Astrocyte (in vitro differentiated cells and primary cell): ENCODE measurements at places on chromosomes 7 and 10.

GRCh38 chr7:55448526-55448925 lies 83.4 kb downstream of the LANCL2 start:
- H3K36me3 ChIP-seq = no peaks in the 10 kb centered on the region
- no peak overlapping the region for H3K27ac ChIP-seq
- no peaks in the 10 kb centered on the region for H3K4me1 ChIP-seq

GRCh38 chr10:909831-910230 lies 21.7 kb downstream of the LARP4B start:
- DNase-seq = peak; percentile 66
- H3K36me3 ChIP-seq = peaks cover 3% of the 10 kb centered on the region
- H3K27ac ChIP-seq = peak overlapping the region; percentile 13
- no peaks in the 10 kb centered on the region for H3K27me3 ChIP-seq
- no peak overlapping the region for H3K4me3 ChIP-seq

- H3K4me3 ChIP-seq = no peak overlapping the region
- no peaks in the 10 kb centered on the region for H3K4me1 ChIP-seq
- no peaks in the 10 kb centered on the region for H3K27me3 ChIP-seq
- no peak for DNase-seq
- H3K27ac ChIP-seq = no peak overlapping the region
These were observed 10.6 kb downstream of the LRIT2 start for GRCh38 chr10:84214612-84215235.

DNA sequence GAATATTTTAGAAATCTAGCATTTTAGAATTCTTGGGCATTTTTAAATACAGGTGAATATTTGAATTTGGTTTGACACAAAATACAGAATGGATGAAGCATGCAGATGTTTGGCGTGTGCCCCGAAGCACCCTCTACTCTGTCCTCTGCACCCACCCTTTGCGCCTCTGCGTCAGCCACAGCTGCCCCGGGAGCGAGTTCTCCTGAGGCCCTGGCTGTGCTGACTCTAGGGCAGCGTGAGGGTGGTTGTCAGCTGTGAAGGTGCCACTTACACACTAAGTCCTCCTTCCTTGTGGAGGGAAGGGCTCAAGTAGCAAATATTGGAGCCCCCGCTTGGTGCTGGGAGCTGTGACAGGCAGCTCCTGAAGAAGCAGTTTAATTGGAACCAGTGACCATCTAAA lies 48.4 kb downstream of the DAGLB start:
- H3K27ac ChIP-seq = no peak overlapping the region
- peaks cover 33% of the 10 kb centered on the region for H3K36me3 ChIP-seq
- H3K4me1 ChIP-seq = peaks cover 9% of the 10 kb centered on the region
- DNase-seq = no peak
- no peak overlapping the region for H3K4me3 ChIP-seq

- H3K27me3 ChIP-seq = no peaks in the 10 kb centered on the region
- H3K27ac ChIP-seq = no peak overlapping the region
- H3K4me3 ChIP-seq = no peak overlapping the region
- no peaks in the 10 kb centered on the region for H3K36me3 ChIP-seq
These were observed 438.1 kb upstream of the NRP1 start for GRCh38 chr10:33772370-33773252.

- H3K27ac ChIP-seq = no peak overlapping the region
- peak overlapping the region; percentile 49 for H3K4me3 ChIP-seq
- H3K27me3 ChIP-seq = peaks cover 2% of the 10 kb centered on the region
- H3K36me3 ChIP-seq = no peaks in the 10 kb centered on the region
- H3K4me1 ChIP-seq = no peaks in the 10 kb centered on the region
- no peak for DNase-seq
These were observed 129.2 kb downstream of the APBB1IP start for GRCh38 chr10:26567351-26567721.

DNA sequence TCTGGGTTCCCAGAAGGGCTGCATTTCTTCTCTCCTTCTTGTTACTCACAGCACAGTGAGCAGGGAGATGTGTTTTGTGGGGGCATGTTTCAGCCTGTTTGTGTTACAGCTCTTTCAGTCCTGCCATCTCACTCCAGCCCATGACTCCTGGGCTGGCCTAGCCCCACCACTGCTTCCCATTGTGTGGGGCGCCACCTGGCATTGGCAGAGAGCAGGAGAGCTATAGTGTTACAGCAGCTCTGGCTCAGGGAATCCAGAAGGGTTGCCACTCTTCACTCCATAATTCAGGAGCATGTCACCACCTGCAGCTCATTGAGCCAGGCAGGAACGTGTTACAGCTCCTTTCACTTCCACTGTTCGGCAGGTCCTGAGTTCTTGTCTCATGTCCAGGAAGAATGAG lies 30.0 kb downstream of the CLDN12 start:
- DNase-seq = no peak
- H3K27ac ChIP-seq = no peak overlapping the region
- H3K36me3 ChIP-seq = no peaks in the 10 kb centered on the region
- H3K4me3 ChIP-seq = no peak overlapping the region

DNA sequence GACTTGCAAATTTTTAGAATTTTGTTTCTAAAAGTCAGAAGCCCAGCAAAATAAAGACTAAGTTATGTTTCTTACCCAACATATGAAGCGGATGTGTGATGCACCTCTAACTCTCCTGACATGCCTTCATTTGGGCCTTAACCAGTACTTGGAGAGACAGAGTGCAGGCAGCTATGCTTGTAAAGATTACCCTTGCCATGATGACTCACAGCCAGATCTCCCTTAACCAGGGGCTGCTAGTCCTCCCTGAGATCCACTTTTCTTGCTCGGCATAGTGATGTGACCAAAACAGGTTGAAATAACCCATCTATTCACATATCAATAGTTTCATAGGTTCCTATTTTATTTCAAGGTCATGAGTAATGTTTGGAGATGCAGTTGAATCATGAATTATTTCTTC lies 43.6 kb downstream of the PPP1R3A start:
- no peaks in the 10 kb centered on the region for H3K27me3 ChIP-seq
- DNase-seq = no peak
- no peak overlapping the region for H3K4me3 ChIP-seq
- no peak overlapping the region for H3K27ac ChIP-seq
- no peaks in the 10 kb centered on the region for H3K4me1 ChIP-seq

DNA sequence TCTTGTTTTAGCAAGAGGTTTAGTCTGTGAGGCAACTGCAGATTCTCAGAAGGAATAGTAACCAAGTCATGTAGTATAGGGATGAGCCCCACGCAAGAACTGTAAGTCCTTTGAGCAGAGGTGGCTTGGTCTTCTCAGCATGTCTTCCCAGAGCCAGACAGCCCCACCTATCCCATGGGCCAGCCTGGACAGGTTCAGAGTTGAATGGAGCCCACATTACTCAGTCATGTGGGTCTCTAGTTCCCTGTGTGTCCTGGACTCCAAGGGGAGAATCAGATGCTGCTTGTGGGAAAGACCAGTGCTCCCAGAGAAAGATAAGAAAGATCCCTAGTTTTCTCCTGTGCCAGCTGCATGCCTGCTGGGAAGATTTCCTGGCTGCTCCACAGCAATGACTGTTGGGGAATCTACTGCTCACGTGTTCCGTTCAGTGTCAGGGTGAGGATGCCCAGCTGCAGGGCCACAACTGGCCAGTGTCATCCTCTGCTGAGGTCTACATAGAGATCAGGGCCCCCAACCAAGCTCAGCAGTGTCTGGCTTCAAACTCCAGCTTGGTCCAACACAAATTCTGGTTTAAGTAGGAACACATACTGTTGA lies 66.9 kb upstream of the UNC5B start:
- no peak for DNase-seq
- H3K27ac ChIP-seq = no peak overlapping the region
- H3K36me3 ChIP-seq = no peaks in the 10 kb centered on the region
- peaks cover 29% of the 10 kb centered on the region for H3K27me3 ChIP-seq

DNA sequence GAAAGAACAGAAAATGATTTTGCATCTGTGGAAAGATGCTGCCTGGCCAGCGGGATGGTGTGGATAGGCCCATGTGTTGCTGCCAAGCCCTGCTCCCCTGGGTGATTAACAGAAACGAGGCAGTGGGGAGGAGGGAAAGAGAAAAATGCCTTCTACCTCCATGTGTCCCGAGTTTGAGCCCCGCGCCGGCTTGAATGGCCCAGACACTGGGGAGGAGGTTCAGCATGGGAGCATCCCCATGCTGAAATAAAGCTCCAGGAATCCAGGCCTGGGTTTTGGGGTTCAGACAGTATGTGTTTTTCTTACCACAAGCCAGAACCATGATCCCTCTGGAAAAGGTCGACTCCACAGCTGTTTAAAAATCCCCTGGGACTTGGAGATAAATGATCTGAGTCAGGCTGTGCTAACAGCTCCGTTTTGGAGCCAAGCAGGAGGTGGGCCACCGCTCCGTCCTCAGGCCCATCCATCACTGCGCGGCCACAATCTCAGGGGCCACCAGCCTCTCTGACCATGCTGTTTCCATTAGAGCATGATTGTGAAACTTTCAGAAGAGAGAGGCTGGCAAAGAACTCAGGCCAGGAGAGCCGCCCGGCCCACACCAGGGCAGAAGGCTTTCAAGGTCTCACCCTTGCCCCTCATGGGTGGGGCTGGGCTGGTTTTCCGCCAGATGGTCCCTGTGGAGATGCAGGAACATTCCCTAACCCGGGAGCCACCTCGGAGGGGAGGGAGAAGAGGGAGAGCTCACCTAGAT lies 299.7 kb downstream of the ZEB1 start:
- H3K36me3 ChIP-seq = no peaks in the 10 kb centered on the region
- DNase-seq = peak; percentile 94
- no peak overlapping the region for H3K4me3 ChIP-seq
- no peaks in the 10 kb centered on the region for H3K27me3 ChIP-seq
- H3K27ac ChIP-seq = no peak overlapping the region
- peaks cover 20% of the 10 kb centered on the region for H3K4me1 ChIP-seq

DNA sequence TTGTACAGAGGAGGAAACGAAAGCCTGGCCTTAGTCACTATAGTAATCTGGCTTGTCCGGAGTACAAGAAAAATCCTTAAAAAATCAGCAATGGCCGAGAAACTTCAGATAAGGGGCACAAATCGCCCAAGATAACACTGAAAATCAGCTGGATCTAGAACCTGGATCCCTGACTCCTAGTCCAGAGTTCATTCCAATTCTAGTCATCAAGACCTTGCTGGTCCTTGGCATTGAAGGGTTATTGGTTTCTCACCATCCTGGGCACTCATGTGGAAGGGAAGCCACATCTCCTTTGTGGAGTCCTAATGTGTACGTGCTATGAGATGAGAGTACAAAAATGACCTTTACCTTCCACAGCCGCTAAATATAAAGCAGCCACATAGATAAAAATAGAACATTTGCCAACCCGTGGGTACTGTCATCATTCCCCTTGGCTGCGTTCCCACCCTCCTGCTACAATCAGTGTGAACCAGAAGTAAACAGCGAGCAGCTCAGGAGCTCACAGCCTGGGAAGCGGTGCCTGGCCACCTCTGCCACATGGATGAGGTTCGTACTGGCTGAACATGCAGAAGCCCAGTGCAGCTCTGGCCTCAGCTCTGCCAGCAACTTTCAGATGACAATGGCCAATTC lies 116.0 kb upstream of the PDLIM1 start:
- DNase-seq = no peak
- H3K27me3 ChIP-seq = no peaks in the 10 kb centered on the region
- no peak overlapping the region for H3K4me3 ChIP-seq

- H3K4me1 ChIP-seq = no peaks in the 10 kb centered on the region
- H3K36me3 ChIP-seq = no peaks in the 10 kb centered on the region
- H3K4me3 ChIP-seq = no peak overlapping the region
- H3K27me3 ChIP-seq = no peaks in the 10 kb centered on the region
- DNase-seq = no peak
- H3K27ac ChIP-seq = no peak overlapping the region
These were observed 23.6 kb downstream of the FGFR2 start for GRCh38 chr10:121574519-121575166.

- no peaks in the 10 kb centered on the region for H3K27me3 ChIP-seq
- H3K4me3 ChIP-seq = no peak overlapping the region
- no peaks in the 10 kb centered on the region for H3K36me3 ChIP-seq
- no peak overlapping the region for H3K27ac ChIP-seq
These were observed 266.6 kb downstream of the POLR1F start for GRCh38 chr7:19442016-19442785.

DNA sequence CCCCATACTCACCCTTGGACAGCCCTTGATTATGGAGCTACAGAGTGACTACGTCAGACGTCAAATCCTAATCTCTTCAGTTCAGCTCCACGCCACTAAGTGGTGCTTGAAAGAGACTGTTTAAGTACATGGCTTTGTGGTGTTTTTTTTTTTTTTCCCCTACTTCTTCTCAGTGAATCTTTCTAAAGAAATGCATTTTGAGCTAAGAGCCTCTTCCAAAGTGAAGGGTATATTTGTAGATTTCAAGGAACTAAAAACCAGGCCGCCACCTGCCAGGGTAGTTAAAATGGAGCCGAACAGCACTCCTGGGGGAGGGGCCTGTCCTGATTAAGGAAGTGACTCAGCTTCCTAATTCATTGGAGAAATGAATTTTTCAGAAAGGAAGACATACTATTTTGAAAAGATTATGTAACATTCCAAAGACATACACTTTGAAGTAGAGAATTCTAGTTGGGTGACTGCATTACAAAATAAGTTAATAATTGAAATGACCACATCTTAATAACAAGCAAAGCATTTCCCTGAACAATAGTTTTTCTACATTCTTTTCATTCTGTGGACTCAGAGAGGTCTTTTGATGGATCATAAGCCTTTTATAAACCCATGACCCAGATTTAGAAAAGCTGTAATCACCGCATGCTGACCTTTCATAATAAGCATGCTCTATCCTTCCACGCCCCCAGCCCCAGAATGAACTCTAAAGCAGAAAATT lies 20.6 kb upstream of the VPS41 start:
- H3K27me3 ChIP-seq = peaks cover 2% of the 10 kb centered on the region
- peak; percentile 54 for DNase-seq
- peak overlapping the region; percentile 38 for H3K27ac ChIP-seq
- peaks cover 4% of the 10 kb centered on the region for H3K4me1 ChIP-seq
- no peak overlapping the region for H3K4me3 ChIP-seq

- H3K4me1 ChIP-seq = no peaks in the 10 kb centered on the region
- H3K27me3 ChIP-seq = peaks cover 3% of the 10 kb centered on the region
- H3K4me3 ChIP-seq = no peak overlapping the region
- no peak for DNase-seq
These were observed 20.2 kb upstream of the FOXL3 start for GRCh38 chr7:269721-270120.

GRCh38 chr7:158186864-158187693 lies 400.5 kb downstream of the PTPRN2 start:
- no peak overlapping the region for H3K4me3 ChIP-seq
- H3K4me1 ChIP-seq = no peaks in the 10 kb centered on the region
- peak; percentile 51 for DNase-seq
- H3K27me3 ChIP-seq = no peaks in the 10 kb centered on the region

- H3K36me3 ChIP-seq = no peaks in the 10 kb centered on the region
- DNase-seq = no peak
- H3K27me3 ChIP-seq = no peaks in the 10 kb centered on the region
- H3K4me1 ChIP-seq = peaks cover 10% of the 10 kb centered on the region
These were observed 973 bp downstream of the ATAD1 start for GRCh38 chr10:87816898-87817608.

DNA sequence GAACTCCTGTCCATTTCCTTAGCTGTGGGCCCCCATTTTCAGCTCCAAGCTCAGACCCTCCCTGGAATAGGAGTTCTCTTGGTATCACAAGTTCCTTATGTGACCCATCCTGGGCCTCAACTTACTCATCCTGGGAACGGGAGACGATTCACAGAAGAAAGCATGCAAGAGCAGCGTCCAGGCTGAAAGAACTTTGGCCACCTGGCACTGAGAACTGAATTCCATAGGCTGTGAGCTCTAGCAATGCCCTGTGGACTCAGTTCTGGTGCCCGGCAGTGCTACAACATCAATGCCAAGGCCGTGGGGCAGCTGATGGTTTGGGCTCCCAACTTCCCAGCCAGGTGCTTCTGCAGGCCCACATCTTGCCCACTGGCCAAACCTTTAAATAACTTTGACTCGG lies 3.9 kb upstream of the CUEDC2 start:
- H3K4me3 ChIP-seq = no peak overlapping the region
- H3K27me3 ChIP-seq = no peaks in the 10 kb centered on the region
- no peak for DNase-seq
- peaks cover 18% of the 10 kb centered on the region for H3K4me1 ChIP-seq
- no peaks in the 10 kb centered on the region for H3K36me3 ChIP-seq
